ENCODE measurements at places on chromosomes 7 and 10.

- no peak for DNase-seq
Observed at GRCh38 chr7:107274506-107274905, 105.7 kb downstream of the HBP1 start.

DNA sequence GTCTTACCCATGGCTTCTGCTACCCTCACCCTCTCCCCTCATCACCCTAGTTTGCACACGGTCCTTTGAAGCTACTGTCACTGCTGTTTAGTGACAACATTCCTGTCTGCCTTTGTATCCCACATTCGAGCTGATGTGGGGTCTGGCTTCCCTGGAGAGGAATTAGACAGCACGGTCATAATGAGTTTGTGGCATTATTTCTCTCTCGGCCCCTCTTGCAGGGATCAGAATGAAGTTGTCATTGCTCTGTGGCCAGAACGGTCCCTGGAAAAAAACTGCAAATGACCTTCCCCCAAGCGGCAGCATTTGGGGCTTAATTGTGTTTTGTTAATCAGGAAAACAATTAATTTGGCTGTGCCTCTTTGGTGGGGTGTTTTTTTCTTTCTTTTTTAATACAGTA is 317.2 kb upstream of the PODXL start:
- no peak for DNase-seq

DNA sequence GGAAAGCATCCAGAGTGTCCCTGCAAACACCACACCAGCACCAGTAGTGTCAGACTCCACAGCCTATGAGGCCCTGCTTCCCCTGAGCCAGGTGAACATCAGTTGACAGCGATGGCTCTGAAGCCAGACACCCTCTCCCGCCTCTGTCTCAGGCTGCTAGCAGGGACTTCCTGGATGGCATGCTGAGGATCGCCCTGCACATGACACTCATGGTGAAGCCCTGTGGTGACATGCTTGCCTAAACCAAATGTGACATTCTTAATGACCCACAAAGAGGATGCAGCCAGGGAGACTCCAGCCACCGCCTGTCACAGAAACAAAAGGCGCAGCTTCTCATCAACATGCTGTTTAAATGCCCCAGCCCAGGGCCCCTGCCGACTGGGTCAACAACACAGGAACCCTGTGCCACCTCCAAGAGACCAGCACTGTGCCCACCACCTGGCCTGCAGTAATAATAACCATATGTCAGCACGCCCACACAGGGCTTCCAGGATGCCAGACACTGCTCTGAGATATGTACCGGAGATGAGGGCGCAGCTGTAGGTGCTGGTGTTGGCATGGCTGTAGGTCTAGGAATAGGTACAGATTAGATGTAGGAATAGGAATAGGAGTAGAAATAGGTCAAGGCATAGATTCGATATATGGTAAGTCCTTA is 81.3 kb downstream of the GRID1 start:
- no peak for DNase-seq

- peak; percentile 22 for DNase-seq
Observed at GRCh38 chr7:137546671-137547070, 203.1 kb upstream of the PTN start.

GRCh38 chr7:40604601-40605438 is 470.0 kb downstream of the SUGCT start:
- DNase-seq = peak; percentile 35

- DNase-seq = peak; percentile 63
Observed at GRCh38 chr7:2632733-2633537, 1.1 kb downstream of the TTYH3 start.

GRCh38 chr7:123624527-123625183 is 23.0 kb downstream of the ASB15 start:
- no peak for DNase-seq

DNA sequence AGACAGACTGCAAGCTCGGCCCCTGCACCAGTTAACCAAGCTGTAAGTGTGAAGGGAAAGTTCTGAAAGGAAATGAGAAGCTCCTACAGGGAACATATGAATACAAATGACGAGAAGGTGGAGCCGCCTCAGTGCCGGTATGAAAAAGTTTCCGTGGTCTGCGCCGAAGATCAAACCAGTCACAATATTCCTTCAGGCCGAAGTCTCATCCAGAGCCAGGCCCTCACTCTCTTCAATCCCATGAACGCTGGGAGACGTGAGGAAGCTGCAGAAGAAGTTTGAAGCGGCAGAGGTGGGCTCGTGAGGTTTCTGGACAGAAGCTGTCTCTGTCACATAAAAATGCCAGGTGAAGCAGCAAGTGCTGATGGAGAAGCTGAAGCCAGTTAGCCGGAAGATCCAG is 71.9 kb downstream of the CFAP46 start:
- no peak for DNase-seq

DNA sequence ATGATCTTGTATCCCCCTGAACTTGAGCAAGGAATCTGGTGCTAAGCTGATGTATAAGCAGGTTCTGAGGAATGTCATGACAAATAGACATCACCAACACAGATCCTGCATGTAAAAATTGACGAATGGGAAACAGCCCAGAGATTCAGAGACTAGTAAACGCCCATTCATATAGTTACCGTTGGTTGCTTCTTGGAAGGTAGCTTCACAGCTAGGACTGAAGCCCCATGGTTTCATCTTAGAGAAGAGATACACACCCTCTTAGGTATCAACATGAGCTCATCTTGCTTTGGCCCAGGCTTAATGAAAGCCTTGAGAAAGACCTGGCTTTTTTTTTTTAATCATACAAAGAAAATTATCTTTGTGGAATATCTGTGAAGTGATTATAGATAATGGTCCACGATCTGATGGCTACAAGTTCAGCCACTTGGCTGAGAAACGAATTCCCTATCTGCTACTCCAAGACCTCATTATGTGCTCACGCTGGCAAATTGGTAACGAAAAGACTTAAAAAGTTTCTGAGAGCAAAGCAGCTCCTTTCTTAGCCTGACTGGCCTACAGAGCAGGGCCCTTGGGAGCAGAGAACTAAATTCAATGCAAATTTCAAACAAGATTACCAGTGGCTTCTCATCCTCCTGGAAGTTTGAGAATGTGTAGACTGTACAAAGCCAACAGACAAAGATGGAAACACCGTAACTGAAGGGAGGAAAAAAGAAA is 181.1 kb downstream of the NRP1 start:
- no peak for DNase-seq

DNA sequence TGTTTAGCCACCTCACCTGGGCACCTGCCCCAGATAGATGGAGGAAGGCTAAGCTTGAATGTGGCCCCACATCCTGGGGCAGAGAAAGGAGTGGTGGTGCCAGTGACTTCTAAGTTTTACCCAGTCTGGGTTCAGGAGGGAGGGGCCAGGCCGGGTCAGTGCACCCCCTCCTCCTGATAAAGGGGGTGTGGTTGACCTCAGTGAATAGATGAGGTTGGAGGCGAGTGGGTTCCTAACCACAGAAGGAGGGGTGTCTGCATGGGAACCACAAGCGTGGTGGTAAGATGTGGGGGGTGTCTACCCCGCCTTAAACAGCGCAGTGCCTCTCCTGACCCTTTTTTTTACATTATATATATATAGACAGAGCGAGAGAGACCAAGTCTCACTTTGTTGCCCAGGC is 105.3 kb upstream of the KCTD7 start:
- DNase-seq = no peak

DNA sequence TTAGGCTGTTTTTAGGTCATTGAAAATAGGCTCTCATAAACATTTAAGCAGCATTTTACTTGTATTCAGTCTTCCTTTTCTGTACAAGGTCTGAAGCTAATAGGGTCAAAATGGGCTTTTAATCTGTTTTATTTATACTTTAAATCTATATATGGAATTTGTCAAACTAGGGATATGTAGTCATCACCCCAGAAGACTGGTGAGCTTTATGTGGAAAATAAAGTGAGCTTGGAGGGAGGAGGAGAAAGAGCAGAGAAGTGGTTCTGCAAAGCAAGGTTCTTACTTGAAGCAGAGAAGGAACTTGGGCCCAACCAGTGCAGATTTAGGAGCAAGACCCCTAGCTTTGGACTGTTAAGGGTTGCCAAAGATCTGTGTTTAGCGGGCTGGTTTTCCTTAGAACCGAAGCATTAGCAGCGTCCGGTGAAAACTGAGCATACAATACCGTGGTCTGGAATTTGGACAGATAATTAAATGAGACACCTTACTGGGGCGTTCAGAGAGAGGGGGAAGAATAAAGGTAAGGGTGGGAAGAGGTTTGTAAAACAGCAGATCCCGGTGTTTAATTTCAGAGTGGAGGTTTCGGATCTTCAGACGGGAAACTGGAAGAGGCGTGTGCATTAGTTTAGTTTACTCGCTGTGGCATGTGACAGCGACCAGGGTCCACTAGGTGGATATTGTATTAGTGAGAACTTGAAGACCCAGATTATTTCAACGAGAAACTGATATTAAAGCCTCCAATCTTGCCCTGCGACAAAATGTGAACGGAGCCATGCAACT is 2.4 kb downstream of the BAMBI start:
- no peak for DNase-seq

DNA sequence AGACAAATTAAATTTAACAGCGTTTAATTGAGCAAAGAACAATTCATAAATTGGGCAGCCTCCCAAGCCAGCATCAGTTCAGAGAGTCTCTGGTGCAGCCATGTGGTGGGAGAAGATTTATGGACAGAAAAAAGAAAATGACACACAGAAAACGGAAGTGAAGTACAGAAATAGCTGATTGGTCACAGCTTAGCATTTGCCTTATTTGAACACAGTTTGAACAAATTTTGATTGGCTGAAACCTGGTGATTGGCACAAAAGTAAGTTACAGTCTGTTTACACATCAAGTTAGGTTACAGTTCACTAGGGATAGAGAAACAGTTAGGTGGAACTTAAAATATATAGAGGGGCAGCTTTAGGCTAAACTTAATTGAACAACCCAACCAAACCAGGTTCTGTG is 720.1 kb downstream of the TYW1 start:
- DNase-seq = no peak

- DNase-seq = no peak
Observed at GRCh38 chr7:20188567-20188966, 28.6 kb downstream of the MACC1 start.

GRCh38 chr10:116246263-116246662 is 26.7 kb downstream of the GFRA1 start:
- no peak for DNase-seq

GRCh38 chr10:81179324-81179723 is 641.6 kb downstream of the SH2D4B start:
- DNase-seq = no peak

DNA sequence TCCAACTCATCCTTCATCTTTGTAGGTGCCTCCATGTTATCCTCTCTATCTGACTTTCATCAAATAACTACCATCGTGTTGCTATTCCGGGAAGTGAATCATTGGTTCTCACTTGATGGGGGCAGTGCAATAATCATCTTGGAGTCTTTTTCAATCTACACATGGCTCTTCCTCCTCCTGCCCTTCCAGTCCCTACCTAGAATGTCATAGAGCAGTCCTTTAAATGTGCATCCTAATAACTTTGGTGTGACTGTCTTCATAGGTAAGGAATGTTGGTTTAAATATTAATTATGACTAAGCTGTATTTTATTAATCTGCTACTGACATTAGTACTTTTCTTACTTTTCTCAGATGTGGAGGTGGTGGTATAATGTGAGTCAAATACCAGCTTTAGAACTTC is 8.4 kb upstream of the CDK14 start:
- DNase-seq = no peak

DNA sequence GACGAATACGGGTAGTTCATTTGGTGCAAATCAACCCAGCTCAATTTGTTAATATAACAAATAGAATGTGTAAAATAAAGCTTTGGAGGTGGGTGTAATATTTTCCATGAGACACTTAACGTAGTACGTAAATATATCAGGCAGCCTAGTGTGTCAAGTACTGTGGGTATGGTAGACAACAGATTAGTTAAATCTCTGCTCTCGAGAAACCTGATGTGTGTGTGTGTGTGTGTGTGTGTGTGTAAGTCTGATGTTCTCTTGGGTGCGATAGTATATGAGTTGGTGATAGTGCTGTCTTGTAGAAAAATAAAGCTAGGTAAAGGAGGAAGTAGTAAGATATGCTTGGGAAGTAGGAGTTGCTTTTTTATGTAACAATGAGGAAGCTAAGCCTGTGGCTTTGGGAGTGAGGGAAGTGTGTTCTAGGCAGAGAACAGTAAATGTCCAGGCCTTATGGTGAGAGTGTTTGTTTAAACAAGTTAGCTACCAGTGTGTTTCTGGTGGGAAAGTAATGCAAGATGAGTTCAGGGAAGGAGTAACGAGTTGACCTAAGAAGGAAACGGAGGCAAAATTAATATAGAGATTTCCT is 26.1 kb downstream of the WAC start:
- no peak for DNase-seq

DNA sequence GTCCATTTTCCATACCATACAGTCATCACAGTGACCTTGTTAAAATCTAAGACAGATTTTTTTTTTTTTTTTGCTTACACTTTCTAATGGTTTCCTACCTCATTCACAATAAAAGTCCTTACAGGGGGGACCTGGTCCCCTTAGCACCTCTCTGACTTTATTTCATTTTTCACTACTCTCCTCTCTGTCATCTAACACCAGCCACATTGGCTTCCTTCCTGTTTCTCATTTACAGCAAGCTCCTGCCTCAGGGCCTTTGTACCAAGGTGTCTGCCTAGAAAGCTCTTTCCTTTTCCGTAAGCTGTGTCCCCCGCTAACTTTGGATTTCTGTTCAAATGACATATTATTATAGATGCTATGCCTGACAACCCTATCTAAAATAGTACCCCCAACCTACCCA is 27.7 kb downstream of the CC2D2B start:
- no peak for DNase-seq

GRCh38 chr7:102264367-102264891 is 22.2 kb upstream of the SH2B2 start:
- DNase-seq = no peak

DNA sequence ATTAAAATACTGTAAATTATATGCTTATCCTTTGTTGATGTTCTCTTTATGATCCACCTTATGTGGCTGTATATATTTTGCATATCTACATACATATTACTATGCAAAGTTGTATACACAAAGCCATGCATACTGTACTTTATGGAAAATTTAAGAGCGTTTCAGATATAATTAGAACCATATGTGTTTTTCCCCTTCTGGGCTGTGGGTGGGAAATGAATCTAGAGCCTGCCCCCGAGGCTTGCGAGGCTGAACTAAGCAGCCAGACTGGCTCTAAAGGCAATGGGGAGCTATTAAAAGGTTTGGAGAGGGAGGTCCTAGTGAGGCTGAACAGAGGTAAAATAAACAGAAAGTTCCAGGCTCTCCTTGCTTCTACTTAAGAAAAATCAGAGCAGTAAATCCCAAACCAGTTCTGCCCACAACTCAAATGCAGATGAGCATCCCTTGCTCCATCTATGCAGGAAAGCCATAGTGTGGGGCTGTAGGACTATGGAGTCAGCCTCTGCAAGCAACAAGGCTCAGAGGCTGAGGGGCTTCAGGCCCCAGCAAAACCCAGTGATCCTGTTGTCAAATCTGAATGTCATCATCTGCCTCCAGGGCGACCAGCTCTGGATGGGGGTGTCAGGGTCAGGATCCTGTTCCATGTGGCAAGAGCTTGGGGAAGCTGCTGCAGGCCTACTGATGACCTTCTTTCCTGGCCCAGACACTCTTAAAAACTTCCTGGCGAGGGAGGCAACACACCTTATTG is 14.1 kb upstream of the DDIT4 start:
- peak; percentile 89 for DNase-seq

- no peak for DNase-seq
Observed at GRCh38 chr10:129626309-129626708, 159.3 kb downstream of the MGMT start.
